Heart right ventricle (tissue), 16 donors: ENCODE measurements at places on chromosomes 7 and 10.

DNA sequence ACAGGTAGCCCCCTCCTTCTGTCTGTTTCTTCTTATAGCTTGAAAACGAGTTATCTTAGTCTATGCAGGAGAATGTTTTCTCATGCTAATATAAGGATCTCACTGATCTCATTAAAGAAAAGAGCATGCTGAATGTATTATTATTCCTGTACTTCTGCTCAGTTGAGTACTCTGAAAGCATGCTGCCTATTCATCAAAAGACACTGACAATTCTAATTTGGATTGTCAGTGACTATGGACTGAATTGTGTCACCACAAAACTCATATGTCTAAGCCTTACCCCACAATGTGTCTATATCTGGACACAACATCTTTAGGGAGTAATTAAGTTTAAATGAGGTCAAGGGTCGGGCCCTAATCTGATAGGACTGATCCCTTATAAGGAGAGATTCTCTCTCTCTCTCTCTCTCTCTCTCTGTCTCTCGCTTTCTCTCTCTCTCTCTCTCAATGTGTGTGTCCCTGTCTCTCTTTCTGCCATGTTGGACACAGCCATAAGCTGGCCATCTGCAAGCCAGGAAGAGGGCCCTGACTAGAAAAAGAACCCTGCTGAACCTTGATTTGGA, 98.4 kb downstream of the GNAT3 start:
- H3K27me3 ChIP-seq, result no peaks in the 10 kb centered on the region
- no peak overlapping the region for H3K27ac ChIP-seq
- no peak overlapping the region for H3K4me3 ChIP-seq
- DNase-seq, result no peak

- H3K27ac ChIP-seq, result no peak overlapping the region
- H3K36me3 ChIP-seq, result no peaks in the 10 kb centered on the region
- no peak for DNase-seq
- no peaks in the 10 kb centered on the region for H3K27me3 ChIP-seq
Measured at GRCh38 chr7:94781236-94781635, 125.3 kb upstream of the SGCE start.

DNA sequence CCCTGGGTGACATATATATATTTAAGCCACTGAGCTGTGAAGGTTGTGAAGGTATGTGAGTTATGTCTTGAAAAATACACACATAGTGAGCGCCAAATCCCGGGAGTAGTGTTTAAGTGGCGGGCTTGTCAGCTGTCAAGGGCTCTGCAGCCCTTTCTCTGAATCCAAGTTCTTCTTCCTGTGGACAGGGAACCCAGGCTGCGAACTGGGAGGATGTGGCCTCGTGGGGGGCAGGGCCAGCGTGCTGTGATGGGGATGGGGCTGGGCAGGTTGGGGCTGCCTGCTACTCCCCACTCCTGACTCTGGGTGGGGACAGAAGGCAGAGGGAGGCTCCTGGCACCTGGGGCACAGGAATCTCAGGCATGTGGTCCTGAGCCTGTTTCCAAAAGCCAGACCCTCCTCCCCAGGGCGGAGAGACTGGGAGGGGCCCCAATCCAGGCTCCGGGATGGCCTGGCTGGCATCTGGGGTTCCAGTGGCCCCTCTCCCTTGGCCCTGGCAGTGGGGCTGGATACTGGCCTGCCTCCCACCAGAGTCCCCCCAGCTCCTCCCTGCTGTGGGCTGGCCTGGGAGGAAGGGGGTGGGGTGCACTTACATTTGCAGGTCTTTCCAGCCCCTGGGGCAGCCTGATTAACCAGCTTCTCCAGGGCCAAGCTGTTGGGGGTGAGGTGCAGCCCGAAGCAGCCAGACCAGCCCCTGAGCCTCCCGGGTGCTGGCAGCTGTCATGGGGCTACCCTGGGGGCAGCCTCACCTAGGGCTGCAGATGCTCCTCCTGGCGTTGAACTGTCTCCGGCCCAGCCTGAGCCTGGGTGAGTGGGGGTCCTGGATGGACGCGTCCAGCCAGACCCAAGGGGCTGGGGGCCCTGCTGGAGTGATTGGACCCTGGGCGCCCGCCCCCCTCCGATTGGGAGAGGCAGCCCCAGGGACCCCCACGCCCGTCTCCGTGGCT, at the start of gene UPK3B:
UPK3B (plus strand) TSS at position 622 of the 947 bp plus-strand sequence; CDS start at position 723, 101 bp downstream.
- H3K27ac ChIP-seq, result no peak within 1 kb of the TSS
- no peak for DNase-seq
- H3K27me3 ChIP-seq, result no peaks in the 10 kb centered on the region
- H3K4me3 ChIP-seq, result no peak within 1 kb of the TSS

DNA sequence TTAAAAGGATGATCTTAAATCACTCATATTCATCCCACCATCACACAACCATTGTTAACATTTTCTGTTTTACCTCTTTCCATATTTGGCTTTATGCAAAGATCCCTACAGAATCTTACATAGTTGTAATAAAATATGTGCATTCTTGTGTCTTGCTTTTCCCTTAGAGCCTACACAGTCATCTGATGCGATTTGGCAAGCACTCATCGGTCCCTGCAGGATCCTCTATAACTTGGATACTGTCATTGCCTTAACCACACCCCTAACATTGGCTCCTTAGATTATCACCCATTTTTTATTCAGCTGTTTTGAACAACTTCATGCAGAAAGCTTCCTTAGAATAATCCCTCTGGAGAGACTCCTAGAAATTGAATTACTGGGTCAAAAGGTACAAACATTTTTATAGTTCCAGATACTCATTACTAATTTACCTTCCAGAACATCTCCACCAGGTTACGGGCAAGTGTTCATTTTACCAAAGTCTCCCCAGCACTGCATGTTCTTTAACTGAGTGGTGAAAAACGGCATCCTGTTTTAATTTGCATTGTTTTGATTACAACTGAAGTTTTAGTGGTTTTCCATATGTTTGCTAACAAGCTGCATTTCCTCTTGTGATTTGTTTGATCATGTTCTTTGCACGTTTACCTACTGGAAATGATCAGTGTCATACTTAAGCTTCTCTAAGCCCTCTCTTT, 268.3 kb downstream of the GRID1 start:
- no peaks in the 10 kb centered on the region for H3K36me3 ChIP-seq
- no peaks in the 10 kb centered on the region for H3K27me3 ChIP-seq
- no peak overlapping the region for H3K27ac ChIP-seq
- H3K4me3 ChIP-seq, result no peak overlapping the region

DNA sequence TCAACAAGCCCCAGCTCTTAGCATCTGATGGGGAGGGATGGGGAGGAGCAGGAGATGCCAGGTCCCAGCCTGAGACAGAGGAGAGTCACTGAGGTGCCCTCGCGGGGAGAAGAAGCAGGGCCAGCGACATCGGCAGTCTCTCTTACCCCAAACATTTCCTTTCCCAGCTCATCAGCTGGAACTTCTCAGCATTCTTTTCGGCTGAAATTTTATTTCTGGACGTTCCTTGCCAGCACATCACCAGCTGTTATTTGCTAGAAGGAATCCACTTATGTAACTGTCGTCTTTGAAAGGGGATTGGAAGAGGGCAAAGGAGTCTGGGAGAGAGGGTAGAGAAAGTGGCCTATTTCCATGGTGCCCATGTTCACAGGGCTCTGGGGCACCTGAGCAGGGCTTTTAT, 101.0 kb upstream of the SHH start:
- no peaks in the 10 kb centered on the region for H3K36me3 ChIP-seq
- H3K4me3 ChIP-seq, result no peak overlapping the region
- no peak overlapping the region for H3K27ac ChIP-seq
- no peaks in the 10 kb centered on the region for H3K4me1 ChIP-seq

DNA sequence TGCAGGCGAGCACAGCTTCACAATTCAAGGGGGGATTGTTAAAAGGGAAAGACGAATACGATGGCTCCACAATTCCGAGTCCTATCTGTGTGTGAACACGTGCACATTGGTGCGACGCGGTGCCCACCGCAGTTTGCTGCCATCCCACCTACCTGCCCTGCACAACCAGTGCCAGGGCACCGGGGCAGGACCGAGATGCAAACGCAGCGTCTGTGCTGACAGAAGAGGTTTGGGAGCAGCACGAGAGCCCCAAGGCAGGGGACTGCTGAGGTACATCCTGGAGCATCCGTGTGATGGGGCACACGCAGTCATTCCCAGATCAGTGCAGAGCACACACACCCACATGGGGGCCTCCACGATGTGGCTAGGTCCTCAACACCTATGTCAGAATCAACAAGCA, 221.3 kb downstream of the DNAJB6 start:
- DNase-seq, result no peak
- no peaks in the 10 kb centered on the region for H3K36me3 ChIP-seq
- no peak overlapping the region for H3K27ac ChIP-seq
- no peaks in the 10 kb centered on the region for H3K27me3 ChIP-seq
- H3K4me3 ChIP-seq, result no peak overlapping the region
- H3K4me1 ChIP-seq, result no peaks in the 10 kb centered on the region

DNA sequence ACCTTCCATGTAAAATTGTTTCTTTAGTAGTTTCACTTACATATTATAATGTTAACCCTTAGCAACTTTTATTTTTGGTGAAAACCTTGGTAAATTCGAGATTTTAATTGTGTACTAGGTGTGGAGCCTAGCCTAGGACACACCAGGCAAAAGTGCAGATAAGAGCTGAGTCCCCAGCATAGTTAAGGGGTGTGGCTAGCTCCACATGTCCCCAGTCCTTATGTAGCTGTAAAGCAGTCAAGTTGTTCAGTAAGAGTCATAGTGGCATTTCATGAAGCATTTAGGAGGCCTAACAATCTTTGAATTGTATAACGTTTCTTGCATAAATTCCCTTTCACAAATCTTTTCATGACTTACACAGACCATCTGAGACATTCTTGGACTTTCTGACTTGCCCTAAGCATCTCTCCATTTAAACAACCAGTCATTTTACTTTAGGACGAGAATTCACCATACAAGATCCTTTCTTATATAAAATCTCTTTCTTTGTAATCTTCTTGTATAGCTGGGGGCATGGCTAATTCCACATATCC, 53.8 kb upstream of the INHBA start:
- no peak overlapping the region for H3K4me3 ChIP-seq
- no peaks in the 10 kb centered on the region for H3K4me1 ChIP-seq
- H3K27ac ChIP-seq, result no peak overlapping the region
- no peak for DNase-seq

GRCh38 chr10:48749254-48749787, 64.6 kb downstream of the WDFY4 start:
- no peaks in the 10 kb centered on the region for H3K27me3 ChIP-seq
- peaks cover 11% of the 10 kb centered on the region for H3K4me1 ChIP-seq
- no peak for DNase-seq
- no peaks in the 10 kb centered on the region for H3K36me3 ChIP-seq

DNA sequence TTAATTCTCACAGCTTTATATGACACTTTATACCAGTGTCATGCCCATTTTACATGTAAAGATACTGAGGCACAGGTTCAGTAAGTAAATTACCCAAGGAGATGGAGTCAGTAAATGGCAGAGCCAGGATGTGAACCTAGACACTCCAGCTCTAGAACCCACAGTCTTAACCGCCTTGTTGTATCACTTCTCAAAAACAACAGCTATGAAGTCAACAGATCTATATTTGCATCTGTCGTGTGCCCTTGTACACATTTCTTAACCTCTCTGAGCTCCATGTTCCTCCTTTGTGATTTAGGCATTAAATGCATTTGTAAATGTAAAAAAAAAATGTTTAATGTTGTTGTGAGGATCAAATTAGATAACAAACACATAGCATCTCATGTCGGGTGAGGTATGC, 716.2 kb downstream of the SUGCT start:
- H3K4me1 ChIP-seq, result no peaks in the 10 kb centered on the region
- H3K27me3 ChIP-seq, result no peaks in the 10 kb centered on the region

DNA sequence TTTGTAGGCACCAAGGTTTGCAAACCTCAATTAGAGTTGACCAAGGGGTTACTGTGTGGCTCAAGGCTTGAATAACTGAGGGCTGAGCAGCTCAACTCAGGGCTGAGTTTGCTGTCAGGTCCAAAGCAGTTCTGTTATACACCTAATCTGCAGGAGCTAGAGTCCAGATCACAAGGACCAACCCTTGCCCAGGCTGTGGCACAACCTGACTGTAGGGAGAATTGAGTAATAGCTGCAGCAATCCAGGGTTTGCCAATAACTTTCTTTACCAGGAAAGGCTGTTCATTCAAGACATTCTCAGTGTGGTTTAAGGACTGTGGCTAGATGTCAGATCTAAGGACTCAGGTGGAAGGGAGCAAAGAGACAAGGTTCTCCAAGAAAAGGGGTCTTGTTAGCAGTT, 115.6 kb upstream of the IMMP2L start:
- H3K27ac ChIP-seq, result no peak overlapping the region
- DNase-seq, result no peak
- H3K27me3 ChIP-seq, result peaks cover 13% of the 10 kb centered on the region
- no peak overlapping the region for H3K4me3 ChIP-seq
- H3K4me1 ChIP-seq, result no peaks in the 10 kb centered on the region
- H3K36me3 ChIP-seq, result no peaks in the 10 kb centered on the region

- H3K27ac ChIP-seq, result no peak overlapping the region
- H3K4me1 ChIP-seq, result peaks cover 8% of the 10 kb centered on the region
- H3K4me3 ChIP-seq, result no peak overlapping the region
Measured at GRCh38 chr7:2440608-2441245, 35.5 kb downstream of the GRIFIN start.

DNA sequence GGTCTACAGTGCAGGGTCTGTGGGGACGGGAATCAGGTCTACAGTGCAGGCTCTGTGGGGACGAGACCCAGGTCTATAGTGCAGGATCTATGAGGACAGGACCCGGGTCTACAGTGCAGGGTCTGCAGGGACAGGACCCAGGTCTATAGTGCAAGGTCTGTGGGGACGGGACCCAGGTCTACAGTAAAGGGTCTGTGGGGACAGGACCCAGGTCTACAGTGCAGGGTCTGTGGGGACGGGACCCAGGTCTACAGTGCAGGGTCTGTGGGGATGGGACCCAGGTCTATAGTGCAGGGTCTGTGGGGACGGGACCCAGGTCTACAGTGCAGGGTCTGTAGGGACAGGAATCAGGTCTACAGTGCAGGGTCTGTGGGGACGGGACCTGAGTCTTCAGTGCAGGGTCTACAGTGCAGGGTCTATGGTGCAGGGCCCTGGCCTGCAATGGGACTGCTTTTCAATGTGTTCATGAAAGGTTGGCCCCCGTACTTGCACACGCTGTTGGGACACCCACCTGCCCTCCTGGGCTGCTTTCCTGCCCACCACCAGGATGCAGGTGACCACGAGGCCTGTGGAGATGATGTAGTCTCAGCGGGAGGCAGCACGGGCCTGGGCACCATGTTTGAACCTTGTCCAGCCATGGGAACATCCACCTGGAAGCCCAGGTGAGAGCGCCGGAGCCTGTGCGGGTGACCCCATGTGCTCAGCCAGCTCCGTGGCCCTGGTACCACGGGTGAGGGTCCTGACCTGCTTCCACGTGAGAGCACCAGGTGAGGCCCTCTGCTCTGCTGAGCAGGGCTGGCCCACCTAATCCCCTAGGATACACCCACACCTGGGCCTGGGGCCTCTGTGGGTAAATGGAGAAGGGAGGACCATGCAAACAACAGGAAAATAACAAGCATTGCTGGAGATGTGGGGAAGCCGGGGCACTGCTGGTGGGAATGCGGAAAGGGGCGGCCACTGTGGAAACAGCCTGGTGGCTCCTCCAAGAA, 91.4 kb upstream of the DIP2C start:
- no peak overlapping the region for H3K4me3 ChIP-seq
- DNase-seq, result no peak
- H3K27me3 ChIP-seq, result peaks cover 28% of the 10 kb centered on the region
- H3K27ac ChIP-seq, result no peak overlapping the region
